CD4-positive, alpha-beta T cell (primary cell): ENCODE measurements at places on chromosomes 6 and 20.

DNA sequence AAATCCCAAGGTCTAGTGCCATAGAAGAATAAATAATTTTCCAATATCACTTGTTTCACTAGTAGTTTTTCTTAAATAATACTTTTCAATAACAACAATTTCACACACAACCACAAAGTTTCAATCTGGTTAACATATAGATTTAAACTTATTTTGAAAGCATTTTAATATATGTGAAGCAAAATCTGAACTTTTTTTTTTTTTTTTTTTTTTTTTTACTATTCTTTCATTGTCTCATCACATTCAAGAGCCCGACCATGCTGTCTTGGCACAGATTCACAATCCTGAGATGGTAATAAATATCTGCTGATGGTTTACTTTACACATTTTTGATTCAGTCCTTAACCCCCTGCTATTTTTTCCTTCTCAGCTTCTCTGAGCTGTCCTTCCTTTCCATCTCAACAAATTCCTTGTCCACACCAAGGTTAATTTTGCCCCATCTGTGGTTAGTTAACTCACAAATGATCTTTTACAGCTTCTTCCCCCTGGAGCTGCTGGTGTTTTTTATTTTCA is 262.8 kb downstream of the TMEM242 start:
- no peak for DNase-seq

DNA sequence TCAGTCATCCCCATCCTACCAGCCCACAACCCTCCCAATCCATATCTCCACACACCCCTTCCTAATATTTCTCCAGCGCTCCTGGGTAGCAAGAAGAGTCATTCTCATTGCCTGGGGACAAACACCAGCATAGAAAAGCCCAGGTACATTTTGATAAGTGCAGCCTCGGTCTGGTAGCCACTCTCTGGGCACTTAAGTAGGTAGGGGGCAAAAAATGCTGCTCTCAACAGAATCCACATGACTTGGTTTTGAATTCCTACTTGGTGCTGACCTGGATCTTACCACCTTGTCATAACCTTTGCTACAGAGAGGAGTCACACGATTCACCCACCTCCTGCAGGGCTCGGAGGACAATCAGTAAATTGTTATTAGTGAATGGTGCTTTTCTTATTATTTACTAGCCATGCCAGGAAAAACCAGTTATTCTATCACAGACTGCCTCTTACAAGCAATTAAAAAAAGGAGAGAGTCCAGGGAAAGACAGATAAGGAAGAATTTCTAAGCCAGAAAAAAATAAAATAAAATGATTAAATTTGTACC is 249.1 kb downstream of the LY86 start:
- no peak for DNase-seq

DNA sequence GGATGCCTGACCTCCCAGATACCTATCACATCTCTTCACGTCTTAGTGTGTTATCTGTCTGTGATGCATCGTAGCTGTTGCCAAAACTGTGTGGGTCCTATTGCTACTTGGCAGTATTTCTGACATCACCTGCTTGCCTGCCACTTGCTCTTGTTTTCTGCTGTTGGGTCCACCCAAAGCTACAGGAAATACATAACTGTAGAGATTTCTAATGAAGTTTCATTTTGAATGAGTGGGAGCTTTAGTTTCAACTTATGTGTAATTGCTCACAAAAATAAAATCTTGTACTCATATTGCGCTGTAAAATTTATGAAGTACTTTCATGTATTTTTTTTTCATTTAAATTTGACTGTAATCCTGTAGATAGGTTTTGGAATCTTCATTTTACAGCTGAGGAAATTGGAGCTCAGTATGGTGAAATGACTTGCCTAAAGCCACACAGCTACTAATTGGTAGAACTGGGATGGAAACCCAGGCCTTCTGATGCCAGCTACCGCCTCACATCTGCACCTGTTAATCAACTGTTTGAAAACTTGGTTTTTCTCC is 113.6 kb upstream of the MAN1A1 start:
- no peak for DNase-seq

DNA sequence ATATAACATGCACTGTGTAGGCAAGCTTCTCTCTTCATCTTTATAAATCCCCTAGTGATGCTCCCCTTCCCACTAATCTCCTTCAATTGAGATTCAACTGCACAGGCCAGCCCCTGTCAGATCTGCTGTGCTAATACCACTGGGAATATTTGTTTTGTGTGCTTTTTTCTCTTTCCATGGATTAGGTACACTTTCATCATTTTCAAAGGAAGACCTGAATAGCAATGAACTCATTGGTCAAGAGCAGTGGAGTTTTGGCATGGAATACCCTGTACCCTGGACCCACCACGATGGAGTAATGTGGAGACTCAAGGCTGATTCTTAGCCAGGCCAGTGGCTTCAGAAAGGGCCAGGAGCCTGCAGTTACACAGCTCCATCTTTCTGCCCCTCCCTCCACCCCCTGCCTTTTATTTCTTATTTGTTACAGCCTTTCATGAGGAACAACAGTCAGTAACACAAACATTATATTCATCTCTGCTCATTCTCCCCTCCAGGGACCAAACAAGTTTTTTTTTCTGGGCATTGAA is 75.4 kb upstream of the KCNG1 start:
- DNase-seq: no peak

GRCh38 chr6:75142721-75143120 is 63.1 kb downstream of the COL12A1 start:
- DNase-seq: no peak

GRCh38 chr6:19289457-19289856 is 547.7 kb upstream of the ID4 start:
- DNase-seq: no peak

DNA sequence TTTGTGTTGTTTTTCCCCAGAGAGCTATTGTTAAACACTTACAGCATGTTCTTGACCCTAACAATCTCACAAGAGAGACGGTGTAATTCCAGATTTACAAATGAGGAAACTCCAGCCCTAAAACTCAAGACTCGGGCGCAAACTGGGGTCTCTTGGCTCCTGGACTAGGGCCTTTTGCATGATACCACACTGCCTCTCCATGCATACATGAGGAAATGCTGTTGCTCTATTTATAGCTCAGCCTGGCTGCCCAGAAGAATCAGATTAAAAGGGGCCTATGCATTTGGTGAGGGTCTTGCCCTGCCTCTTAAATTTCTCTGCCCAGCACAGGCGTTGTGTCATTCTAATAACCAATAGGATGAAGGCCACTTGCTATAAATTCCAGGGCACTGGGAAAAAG is 30.5 kb upstream of the SNRPB2 start:
- no peak for DNase-seq

DNA sequence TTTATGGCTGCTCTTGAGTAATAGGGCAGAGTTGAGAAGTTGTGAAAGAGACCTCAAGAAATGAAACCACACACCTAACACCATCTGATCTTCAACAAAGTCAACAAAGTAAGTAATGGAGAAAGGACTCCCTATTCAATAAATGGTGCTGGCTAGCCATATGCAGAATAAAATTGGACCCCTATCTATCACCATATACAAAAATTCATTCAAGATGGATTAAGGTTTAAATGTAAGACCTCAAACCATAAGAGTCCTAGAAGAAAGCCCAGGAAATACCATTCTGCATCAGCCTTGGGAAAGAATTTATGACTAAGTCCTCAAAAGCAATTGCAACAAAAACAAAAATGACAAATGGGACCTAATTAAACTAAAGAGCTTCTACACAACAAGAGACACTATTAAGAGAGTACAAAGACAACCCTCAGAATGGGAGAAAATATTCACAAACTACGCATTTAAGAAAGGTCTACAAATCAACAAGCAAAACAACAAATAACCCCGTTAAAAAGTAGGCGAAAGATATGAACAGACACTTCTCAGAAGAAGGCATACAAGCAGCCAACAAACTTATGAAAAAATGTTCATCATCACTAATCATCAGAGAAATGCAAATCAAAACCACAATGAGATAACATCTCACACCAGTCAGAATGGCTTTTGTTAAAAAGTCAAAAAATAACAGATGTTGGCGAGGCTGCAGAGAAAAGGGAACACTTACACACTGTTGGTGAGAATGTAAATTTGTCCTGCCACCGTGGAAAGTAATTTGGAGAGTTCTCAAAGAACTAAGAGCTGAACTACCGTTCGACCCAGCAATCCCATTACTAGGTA is 4.0 kb downstream of the MAP3K5 start:
- no peak for DNase-seq

DNA sequence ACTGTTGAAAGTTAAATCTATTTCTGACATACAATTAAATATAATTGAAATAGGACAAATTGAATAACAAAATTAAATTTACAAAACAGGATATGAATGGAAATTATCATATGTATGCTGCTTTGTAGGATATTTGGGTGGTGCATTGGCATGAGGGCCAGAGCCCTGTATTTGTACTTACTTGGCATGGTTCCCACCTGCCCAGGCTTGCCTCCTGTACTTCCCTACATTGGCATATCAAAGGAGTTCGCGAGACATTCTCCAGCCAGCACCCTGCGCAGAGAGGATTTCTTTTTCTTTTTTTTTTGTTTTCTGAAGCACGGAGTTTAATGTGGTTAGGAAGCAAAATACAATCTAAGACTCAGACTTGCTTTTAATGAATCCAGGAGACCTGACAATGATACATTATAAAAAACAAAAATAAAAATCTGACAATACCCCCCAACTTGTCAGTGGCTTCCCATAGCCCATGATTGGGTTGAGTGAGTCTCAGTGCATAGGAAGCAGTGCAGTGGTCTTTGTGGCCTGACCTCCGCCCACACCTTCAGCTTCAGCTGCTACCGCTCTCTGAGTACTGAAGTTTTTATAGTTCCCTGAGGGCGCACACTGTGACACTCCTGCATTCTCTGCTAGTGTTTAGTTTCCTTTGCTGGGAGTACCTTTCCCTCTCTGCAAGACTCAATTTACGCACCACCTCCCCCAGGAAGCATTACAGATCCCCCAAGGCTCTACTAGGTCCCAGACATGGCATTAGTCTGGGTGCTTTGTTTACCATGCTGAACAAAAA is 440.8 kb downstream of the UTRN start:
- no peak for DNase-seq

GRCh38 chr6:7617801-7618764 is 28.1 kb downstream of the SNRNP48 start:
- DNase-seq: no peak

- DNase-seq: no peak
Measured at GRCh38 chr20:43699941-43700565, 26.7 kb downstream of the GTSF1L start.

DNA sequence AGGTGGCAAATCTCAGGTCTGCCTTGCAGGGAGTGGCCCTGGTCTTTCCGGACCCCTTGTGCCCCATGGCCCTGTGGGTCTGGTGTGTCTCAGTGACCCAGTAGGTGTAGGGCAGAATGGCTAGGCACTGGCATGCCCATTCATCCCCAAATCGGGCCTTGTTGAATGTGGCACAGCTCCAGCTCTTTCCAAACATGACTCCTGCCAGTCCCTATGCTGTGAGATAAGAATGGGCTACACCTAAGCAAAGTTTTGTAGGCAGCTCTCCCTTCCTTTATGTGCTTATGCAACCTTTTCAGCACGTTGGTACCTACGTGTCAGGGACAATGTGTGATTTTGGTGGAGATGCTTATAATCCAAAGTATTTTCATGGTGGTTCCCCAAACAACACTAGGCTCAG is 33.9 kb downstream of the FOXO3 start:
- no peak for DNase-seq

DNA sequence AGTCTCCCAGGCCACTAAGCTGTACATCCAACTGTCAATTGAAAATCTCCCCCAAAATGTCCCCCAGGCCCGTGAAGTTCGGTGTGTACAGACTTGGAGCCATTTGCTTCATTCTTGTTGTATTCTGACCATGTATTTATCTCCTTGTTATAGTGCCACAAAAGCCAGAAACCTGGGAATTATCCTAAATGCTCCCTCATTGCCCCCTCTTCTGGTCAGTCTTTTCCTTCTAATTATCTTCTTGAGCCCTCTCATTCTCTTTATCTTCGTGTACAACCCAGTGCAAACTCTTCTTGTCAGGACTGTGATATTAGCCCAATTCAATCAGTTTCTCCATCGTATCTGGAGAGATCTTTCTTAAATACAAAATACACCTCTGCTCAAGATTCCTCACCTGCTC is 64.7 kb downstream of the RFX6 start:
- DNase-seq: no peak

DNA sequence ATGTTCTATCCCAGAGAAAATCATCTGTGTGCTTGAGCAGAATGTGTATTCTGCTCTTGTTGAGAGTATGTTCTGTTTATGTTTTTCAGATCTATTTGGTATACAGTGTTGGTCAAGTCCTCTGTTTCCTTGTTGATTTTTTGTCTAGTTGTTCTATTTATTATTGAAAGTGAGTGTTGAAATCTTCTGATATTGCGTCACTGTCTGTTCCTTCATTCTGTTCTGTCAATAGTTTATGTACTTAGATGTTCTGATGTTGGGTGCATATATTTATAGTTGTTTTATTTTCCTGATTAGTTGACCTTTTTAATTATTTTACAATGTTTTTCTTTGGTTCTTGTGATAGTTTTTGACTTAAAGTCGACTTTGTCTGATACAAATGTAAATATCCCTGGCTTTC is 458.7 kb upstream of the HSF2 start:
- DNase-seq: no peak

- DNase-seq: peak; percentile 28
Measured at GRCh38 chr6:90249034-90249433, 47.6 kb downstream of the BACH2 start.

DNA sequence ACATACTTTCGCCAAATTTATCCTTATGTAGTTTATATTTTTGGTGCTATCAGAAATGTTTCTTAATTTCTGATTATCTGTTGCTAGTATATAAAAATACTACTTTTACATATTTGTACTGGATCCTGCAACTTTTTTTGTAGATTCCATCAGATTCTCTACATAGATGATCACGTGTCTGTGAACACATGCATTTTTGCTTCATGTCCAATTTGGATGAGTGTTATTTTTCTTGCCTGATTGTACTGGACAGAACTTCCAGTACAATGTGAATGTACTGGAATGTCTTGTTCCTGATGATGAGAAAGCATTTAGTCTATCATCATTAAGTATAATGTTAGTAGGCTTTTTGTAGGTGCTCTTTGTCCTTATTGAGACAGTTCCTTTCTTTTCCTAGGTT is 25.0 kb upstream of the SSR1 start:
- no peak for DNase-seq

GRCh38 chr6:41840326-41840725 is 52.8 kb downstream of the TOMM6 start:
- DNase-seq: no peak

DNA sequence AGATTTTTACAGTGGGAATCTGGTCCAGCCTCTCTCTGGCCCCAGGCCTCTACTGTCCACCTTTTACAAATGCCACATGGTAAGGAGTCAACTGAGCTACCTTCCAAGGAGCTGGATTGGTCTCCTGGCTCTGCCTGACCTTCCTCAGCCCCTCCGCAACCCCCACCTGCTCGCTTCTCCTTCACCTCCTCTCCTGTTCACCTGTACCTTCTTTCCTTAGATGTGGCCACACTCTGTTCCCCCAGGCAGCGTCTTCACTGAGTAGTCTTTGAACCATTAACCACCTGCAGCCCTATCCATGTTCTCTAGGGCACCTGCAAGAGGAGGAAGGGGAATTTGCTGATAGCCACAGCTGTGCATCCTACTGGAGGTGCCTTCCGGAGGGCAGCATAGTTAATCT is 55.3 kb upstream of the DDR1 start:
- DNase-seq: no peak
